ENCODE measurements at places on chromosomes 5 and 9.

- no peak for DNase-seq
Observed at GRCh38 chr9:38619556-38620447, 594 bp downstream of the ANKRD18A start.

DNA sequence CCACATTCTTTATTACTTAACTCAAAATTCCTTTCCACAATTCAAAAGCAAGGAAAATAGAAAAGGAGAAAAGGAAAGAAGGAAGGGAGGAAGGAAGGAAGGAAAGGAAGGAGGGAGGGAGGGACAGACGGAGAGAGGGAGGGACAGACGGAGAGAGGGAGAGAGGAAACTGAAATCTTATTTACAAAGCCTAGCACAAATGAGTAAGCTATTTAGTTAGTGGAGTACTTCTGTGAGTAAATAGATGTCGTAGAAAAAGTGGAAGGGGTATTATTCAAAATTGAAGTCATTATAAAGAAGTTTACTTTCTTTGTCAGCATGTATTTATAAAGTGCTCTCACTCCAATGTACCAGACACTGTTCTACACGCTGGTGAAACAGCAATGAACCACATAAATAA lies 177.9 kb downstream of the CETN3 start:
- no peak for DNase-seq

- no peak for DNase-seq
Observed at GRCh38 chr9:34611251-34611810, 566 bp downstream of the RPP25L start.

DNA sequence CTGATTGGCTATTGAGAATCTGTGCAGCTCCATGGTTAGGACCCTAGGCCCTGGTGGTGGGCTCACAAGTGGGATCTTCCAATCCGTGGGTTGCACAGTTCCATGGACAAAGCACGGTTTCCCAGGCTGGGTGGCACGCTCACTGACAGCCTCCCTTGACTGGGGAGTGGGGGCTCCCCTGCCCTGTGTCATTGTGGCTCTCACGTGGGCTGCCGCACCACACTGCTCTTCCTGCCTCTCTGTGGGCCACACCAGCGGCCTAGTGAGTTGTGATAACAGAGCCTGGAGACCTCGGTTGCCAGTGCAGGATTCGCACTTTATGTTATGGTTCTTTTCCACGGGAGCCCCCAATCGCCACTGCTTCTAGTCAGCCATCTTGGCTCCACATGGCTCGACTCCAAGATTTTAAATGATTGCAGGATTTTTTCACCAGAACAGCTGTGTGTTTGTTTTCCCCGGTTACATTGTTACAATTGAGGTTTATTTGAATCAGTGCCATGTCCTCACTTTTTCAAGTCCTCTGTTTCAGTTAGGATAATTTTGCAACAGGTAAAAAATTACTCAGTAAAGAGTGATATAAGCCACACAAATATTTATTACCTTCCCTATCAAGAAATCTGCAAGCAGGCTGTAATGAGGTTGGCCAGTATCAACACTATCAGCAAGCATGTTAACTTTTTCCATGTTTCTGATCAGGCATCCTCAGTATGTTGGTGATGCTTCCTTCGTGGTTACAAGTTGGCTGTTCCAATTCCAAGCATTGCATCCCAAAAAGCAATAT lies 253.8 kb downstream of the ZNF608 start:
- DNase-seq = no peak

GRCh38 chr9:77982581-77983319 lies 48.9 kb downstream of the GNAQ start:
- DNase-seq = no peak

DNA sequence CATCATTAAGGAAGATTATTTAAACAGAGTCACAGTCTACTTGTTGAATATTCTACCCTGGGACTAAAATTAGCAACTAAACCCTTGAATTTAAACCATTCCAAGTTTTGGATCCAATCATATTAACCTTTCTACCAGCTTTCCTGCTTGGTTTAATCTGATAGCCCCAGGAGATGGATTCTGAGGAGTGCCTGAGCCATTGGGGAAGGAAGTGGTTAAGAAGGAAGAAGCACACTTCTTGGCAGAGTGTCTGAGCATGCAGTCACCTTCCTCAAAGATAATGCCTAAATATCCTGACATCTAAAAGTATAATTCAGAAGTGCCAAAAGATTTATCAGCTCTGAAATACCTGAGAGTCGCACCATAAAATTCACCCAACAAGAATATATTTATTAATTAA lies 74.1 kb upstream of the SNCAIP start:
- no peak for DNase-seq

DNA sequence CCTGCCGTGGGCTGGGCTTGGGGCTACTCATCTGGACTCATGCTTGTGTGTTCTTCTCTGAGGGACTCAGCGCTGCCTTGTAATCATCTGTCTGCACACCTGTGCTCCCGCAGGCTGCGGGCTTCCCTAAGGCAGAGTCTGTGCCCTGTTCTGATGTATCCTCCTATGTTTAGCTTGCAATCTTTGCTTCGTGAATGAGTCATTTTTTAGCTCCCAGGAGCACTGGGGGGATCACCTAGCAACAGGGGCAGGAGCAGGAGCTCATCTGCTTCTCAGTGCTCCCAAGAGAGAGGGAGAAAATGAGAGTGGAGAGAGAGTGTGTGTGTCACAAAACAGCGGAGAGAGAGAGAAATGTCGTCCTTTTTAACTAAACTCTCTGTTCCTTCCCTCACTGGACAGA lies 202.4 kb upstream of the ZNF618 start:
- no peak for DNase-seq

GRCh38 chr9:120750421-120750820 lies 36.2 kb upstream of the MEGF9 start:
- DNase-seq = no peak

- no peak for DNase-seq
Observed at GRCh38 chr9:120353506-120353905, 226.5 kb downstream of the CDK5RAP2 start.

DNA sequence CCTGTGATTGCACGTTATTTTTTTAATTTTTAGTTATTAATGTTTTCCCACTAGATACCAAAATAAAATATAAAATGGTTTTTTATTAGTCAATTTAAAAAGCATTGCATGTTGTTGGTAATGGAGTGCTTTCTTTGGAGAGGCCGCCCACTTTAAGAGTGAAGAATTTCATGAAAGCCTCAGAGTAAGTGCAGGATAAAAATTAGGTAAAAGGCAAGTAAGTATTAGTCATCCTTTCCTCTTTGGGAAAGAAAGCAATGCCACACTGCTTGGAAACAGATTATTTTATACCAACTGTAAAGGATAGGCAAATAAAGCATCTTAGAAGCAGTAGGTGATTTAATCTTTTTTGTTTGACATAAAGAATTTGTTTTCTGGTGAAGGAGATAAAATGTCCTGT lies 62.9 kb downstream of the HSD17B4 start:
- no peak for DNase-seq

GRCh38 chr5:1006656-1007071 lies 1.9 kb upstream of the NKD2 start:
- no peak for DNase-seq

- no peak for DNase-seq
Observed at GRCh38 chr9:85258823-85259370, 482.9 kb downstream of the AGTPBP1 start.

DNA sequence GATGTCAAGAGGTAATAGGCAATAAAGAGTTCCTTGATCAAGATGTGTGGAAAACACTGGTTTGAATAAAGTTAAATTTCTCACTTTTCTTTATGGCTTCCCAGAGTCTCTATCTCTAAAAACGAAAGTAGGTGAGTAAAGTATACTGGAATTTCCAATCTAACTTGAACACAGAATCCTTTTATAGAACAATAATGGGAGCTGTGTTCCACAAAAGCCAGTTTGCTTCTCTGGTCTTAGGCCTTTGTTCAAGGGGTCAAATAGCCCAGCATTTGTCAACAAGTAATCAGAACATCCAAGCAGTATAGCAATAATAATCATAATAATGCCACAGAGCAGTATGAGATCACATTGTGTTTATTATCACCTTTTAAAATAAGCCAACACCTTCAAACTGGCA lies 20.2 kb downstream of the ATP10B start:
- DNase-seq = no peak

DNA sequence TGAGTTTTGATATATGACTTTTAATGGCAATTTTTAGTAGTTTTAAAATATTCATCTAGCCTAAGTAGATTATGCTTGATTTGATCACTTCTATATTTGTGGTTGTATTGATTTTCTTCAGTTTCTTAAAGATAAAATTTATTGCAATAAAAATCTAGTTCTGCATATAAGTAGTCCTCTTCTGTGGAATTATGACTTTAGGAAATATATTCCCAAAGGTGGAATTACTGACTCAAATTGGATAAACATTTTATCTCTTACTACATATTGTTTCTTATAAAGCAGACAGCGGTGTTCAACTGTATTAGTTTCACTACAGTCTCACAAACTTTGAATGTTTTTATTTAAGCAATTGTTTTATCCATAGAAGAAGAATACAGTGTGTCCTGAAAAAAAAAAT lies 883.0 kb upstream of the SEMA6A start:
- DNase-seq = no peak

- no peak for DNase-seq
Observed at GRCh38 chr9:79120941-79121340, 450.8 kb upstream of the TLE4 start.

DNA sequence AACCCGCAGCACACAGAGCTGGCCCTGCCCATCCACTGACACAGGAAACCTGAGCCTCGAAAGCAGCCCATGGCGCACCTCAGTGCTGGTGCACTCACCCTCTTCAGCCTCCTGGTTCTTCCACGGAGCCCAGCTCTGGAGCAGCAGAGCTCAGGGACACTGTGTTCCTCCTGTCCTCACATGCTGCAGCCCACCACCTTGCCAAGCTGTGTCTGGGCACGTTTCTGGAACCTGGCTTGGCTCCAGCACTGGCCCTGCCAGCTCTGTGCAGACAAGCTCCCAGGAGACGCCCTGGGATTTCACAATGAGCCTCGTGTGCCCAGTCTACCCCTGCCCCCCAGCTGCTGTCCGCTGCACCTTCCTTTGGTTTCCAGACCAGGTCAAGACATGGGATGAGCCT lies 119.5 kb downstream of the SYK start:
- DNase-seq = no peak

DNA sequence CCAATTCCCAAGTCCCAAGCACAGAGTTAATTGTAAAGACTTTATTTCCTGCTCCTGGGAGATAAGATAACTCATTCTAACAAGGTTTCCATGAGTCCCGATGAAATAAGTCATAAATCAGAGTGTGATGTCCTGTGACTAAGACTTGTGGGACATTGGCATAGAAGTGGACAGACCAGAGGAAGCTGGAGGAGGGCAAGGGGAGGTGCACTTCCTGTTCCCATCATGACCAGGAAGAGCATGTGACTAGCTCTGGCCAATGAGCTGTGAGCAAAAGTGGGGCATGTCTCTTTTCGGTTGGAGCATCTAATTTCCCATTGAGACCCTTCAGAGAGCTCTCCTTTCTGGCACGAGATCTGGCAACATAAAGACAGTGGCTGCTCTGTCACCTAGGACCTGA lies 100.4 kb downstream of the ZNF354C start:
- no peak for DNase-seq

DNA sequence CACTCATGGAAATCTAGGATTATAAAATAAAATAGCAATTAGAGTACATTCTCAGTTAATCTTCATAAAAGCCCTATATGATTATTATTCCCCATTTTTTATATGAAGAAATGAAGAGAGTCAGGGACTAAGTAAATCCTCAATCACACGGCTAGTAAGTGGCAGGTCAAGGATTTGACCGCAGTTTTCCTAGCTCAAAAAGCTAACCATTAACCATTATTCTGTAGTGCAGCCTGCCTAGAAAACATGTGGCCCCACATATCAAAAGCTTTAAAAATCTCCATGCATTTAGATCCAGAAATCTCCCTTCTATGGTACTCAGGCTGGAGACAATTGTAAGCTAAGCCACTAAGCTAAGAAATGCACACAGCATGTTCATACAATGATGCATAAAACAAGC lies 21.4 kb downstream of the EPB41L4A start:
- DNase-seq = no peak

DNA sequence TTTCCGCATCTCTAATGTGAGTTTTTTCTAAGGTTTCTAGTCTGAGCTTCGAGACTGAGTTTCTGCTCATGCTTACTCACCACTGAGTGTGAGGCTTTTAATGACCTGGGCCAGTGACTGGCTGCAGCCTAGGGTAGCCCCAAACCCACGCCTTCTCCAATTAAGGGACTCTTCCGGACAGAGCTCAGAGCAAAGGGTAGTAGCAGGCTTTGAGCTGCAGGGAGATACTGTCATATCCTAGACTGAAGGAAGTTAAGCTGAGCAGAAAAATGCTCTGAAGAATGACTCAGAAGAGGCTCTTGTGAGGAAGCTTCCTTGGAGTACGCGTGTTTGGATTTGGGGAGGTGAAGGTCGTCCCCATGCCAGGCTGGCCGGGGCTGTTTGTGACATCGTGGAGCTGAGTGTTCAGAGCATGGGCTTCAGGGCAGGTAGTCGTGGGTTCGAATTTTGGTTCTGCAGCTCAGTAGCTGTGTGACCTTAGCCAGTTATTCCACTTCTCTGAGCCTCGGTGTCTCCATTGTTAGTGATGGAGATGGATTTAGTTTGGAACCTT lies 3.5 kb downstream of the USP20 start:
- DNase-seq = no peak

DNA sequence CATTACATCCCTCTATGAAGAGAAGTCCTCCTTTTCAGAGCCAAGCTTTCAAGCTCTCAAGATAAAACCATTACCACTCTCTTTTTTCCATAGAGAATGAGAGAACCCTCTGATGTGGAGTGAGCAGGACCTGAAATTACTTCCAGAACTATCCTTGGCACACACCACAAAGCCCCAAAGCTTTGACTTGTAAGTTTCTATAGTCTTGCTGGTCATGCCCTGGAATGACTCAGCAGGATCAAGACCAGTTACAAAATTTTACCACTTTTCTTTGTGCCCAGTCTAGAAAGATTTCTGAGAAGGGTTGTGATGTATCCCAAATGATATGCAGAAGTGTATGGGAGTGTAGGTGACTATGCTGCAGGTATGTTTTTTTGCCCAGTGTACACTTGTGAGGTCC lies 760.6 kb downstream of the TLE1 start:
- no peak for DNase-seq

DNA sequence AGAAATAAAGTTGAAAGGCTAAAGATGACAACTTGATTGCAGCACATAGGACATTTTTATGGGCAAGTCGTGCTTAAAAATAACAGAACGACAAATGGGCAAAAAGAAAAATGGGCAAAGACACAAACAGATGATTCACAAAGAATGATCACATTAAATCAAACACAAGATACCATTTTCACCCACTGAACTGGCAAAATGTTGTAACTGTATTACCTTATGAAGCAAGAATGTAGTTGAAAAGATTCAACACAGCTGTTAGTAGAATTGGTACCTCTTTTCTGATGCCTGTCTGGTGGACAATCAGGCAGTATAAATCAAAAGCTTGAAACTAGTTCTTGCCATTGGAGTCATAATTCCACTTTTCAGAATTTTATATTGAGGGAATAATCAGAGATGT lies 81.0 kb upstream of the PALM2AKAP2 start:
- no peak for DNase-seq

- no peak for DNase-seq
Observed at GRCh38 chr5:1720396-1721110, 79.1 kb downstream of the MRPL36 start.

- no peak for DNase-seq
Observed at GRCh38 chr9:121557581-121558447, 58.2 kb upstream of the GGTA1 start.

Data from NCI-H1417 treated with DMSO at 0.1 percent for 48 hours (cell line).